ENCODE measurements at places on chromosomes 12 and 14.

GRCh38 chr14:92515546-92516343 is 2.2 kb downstream of the RIN3 start:
- no peak for DNase-seq

GRCh38 chr14:76546426-76547221 is 170.7 kb downstream of the ESRRB start:
- DNase-seq = no peak

DNA sequence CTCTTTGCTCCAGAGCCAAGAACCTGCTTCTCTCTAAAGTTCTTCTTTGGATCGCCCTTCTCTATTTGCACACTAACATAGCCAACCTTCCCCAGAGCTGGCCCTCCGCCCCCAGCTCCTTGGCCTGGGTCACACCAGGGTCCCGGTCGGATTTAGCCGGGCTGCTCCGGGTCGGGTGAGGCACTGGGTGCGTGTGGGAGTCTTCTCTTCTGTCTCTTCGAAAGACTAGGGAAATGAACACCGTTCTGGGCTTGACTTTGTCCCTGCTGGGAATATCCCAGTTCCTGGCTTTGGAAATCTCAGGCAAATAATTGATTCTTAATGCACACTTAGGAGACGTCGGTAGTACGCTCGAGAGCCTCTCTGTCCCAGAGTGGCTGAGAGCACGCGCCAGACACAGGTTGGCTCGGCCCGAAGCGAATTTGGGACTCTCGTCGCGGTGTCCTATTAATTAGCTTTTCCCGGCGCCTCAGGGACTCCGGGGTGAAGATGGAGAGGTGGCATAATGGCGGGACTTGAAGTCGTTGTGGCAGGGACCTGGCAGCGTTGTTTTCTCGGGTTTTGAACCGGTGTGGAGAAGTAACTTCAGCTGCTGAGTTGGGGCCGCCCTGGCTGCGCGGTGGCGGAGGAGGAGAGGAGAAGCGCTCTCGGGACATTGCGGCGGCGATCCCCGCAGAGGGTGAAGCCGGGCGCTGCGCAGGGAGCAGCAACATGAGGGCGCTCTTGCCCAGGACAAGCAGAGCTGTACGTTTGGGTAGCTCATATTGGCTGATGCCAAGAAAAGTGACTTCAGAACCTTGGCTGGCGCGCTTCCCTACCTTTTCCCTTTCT is 7.5 kb downstream of the FOXG1 start:
- DNase-seq = no peak

- DNase-seq = no peak
Observed at GRCh38 chr14:30251017-30251416, 307.9 kb upstream of the G2E3 start.

DNA sequence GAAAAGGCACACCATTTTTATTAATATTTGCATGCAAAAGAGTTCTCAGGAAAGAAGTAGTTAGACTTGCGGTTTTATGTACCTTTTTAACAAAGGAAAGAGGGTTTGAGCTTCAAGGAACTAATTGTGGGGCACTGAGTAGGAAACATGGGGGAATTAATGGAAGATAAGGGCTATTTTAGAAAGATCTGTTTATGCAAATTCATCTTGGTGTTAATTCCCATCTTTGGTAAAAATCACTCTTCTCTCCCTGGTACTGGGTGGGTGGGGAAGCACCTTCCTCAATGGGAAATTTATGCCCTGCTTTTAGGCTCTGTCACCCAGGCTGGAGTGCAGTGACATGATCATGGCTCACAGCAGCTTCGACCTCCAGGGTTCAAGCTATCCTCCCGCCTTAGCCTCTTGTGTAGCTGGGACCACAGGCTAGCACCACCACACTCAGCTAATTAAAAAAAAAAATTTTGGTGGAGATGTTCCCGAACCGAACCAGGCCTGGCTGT is 30.1 kb upstream of the RESF1 start:
- peak; percentile 17 for DNase-seq

DNA sequence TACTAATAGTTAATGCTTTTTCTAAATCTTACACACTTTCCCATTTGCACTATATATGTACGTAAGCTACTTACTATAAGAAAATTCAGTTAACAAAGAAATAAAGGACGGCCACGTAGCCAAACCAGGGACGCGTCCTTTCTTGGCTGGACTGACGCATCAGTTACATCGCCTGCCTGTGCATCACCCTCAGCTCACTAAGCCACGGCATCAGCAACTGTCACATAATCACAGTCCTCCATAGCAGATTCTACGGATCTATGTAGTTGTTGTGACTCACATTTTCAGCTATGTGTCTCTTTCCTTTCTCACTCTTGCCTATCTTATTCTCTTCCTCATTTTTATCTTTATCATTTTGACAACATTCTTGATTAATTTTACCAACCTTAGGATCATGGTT is 38.1 kb upstream of the C12orf50 start:
- no peak for DNase-seq

GRCh38 chr12:76337583-76337982 is 10.6 kb downstream of the BBS10 start:
- no peak for DNase-seq

DNA sequence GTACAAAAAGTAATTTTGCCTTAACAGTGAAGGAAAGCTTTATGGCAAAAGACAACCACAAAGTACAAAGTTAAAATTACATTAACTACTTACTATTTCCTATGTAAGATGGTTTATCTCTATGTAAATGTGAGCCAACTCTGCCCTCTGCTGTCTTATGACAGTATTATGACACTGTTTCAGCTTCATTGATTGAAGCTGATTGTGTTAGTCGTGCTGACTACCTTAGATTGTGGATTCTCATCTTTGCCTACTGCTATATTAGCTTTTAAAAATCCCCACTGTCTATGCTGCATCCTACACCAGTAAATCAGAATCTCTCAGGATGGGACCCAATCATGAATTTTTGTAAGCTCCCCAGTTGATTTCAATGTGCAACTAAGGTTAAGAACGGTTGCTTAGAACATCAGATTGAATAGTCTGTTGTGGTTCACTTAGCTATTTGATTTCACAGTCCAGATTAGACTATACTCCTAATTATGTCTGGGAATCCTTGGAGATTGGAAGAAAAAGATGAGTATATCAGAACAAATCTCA is 12.2 kb upstream of the SPTB start:
- DNase-seq = no peak

GRCh38 chr14:76488551-76488950 is 112.6 kb downstream of the ESRRB start:
- DNase-seq = no peak

DNA sequence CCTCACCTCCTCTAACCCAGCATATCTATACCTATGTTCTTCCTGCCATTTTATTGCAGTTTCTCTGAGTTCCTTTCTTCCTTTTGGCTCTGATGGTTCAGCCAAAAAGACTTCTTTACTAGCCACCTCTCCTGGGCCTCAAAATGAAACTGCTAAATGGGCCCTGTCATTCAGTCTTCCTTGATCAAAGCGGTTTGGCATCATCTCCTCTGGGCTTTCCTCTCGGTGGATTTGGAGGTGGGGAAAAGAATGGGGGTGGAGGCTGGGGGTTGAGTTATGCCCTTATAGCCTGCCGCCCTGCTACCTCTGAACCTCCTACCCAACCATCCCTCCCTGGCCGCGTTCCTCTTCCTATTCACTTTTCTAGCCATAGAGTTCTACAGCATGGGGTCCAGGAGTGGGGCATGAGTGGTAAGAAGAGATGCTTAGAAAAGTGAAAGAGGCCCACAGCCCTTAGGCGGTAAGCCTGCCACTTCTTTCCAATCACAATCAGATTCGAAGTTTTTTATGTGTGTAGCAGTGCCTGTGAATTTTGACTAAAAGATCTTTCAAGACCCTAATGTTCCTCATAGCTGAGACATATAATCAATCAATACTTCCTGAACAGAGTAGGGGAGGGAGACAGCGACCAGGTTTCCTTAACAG is 2.5 kb downstream of the AJUBA start:
- DNase-seq = no peak

- no peak for DNase-seq
Observed at GRCh38 chr12:53191096-53191884, 10.6 kb upstream of the CSAD start.

DNA sequence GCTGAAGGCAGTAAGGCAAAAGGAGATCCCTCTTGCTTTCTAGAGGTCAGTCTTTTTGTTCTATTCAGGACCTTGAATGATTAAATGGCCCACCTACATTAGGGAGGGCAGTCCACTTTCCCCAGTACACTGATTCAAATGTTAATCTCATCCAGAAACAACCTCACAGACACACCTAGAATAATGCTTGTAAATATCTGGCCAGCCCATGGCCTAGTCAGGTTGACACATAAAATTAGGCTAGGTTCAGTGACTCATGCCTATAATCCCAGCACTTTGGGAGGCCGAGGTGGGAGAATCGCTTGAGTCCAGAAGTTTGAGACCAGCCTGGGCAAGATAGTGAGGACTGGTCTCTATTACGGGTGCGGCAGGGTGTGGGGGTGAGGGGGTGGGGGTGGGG is 43.5 kb downstream of the MIPOL1 start:
- DNase-seq = no peak

GRCh38 chr12:97452230-97452629 is 10.4 kb upstream of the RMST start:
- no peak for DNase-seq

GRCh38 chr12:51852404-51853137 is 4.1 kb upstream of the FIGNL2 start:
- DNase-seq = no peak

GRCh38 chr14:95272057-95272456 is 47.7 kb downstream of the CLMN start:
- no peak for DNase-seq

GRCh38 chr12:79765157-79765556 is 74.4 kb upstream of the PAWR start:
- DNase-seq = no peak

- no peak for DNase-seq
Observed at GRCh38 chr14:101899263-101899662, 65.1 kb upstream of the DYNC1H1 start.

Data from CD4-positive, alpha-beta T cell (primary cell).